Posterior cingulate gyrus (tissue), 11 donors: ENCODE measurements at places on chromosomes 2 and 18.

DNA sequence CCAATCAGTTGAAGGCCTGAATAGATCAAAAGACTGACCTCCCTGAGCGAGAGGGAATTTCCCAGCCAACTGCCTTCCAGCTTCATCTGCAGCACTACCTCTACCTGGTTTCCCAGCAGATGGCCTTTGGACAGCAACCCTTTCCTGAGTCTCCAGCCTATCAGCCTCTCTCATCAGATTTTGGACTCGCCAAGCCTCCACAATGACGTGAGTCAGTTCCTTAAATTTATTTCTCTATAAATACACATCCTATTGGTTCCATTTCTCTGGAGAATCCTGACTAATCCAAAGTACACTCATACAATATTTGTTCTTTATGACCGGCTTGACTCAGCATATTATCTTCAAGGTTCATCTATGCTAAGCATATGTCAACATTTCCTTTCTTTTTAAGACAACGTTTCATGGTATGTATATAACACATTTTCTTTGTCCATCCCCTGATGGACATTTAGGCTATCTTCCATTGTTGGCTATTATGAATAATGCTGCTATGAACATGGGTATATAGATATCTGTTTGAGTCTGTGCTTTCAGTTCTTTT, 294.6 kb downstream of the LRATD1 start:
- no peak for DNase-seq

DNA sequence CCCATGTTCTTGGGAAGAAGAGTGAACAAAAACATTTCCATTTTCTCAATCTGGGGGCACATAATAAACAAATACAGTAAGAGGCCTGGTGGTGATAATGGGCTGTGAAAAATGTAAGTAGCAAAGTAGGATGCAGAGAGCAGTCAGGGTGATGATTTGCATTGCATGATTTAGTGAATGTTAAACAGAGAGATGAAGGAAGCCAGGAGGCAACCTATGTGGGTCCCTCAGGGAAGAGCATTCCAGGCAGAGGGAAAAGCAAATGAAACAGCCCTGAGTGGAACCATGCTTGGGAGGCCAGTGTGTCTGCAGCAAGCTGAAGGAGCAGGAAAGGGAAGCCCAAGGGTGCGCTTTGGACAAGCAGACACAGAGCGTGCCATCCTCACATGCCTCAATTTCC, 5.4 kb downstream of the VIT start:
- DNase-seq = no peak

DNA sequence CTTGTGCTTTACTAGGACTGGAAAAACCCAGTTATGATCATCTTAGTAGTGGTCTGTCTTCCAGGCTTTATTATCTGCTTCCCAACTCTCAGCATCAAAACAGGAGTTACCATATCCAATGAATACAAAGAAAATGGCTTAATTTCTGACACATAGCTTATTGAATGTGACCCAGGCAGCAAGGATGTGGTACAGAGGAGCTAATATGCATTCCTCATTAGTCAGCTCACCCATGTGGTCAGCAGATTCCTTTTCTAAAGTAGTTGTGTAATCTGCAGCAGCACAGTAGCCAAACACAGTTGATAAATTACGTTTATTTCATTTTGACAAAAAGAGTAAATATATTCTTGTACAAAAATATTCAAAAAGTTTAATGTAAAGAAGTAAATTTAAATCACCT, 43.6 kb downstream of the TSPYL6 start:
- no peak for DNase-seq

DNA sequence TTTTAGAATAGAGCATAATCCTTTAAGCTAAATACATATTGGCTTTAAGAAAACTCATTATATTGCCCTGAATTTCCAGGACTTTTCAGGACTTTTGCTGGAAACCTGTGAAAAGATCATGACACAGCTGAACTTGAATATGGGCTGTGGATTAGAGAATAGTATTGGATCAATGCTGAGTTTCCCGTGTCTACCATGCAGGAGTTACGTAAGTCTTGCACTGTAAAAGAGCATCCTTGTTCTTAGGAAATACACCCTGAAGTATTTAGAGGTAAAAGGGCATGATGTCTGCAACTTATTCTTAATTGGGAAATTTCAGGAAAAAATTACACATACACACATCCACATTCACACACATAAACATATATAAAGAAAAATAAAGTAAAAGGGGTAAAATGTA, 82.1 kb downstream of the ZFP36L2 start:
- DNase-seq = no peak

DNA sequence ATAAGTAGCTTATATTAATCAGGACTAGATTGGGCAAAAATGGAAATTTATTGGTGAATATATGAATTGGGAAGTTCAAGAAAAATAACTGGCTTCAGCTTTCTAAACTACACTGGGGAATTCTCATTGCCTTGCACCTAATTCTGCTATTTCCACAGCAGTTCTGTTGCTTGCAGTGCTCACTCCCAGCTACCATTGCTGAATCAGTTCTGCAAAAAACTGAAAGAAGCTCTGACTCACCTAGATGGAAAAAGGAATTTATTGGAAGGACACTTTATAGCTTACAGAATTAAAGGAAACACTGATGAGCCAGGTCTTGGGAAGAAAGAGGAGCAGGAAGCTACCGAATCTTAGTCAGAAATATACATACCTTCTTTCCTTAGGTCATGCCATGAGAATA, 60.3 kb upstream of the ACVR1 start:
- no peak for DNase-seq

- no peak for DNase-seq
Observed at GRCh38 chr2:27023740-27024139, 9.0 kb upstream of the TMEM214 start.

DNA sequence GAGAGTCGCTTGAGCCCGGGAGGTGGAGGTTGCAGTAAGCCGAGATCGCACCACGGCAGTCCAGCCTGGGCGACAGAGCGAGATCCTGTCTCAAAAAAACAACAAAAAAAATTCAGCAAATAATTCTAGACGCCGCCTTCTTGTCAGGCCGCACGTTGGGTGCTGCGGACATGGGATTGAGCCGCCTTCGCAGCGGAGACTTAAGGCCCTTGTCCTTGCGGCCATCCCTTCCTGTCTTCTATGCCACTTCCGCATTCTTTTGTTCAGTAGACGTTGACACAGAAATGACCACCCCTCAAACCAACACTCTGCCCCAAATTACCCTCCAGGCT, 15.8 kb downstream of the PTPN18 start:
- DNase-seq = no peak

DNA sequence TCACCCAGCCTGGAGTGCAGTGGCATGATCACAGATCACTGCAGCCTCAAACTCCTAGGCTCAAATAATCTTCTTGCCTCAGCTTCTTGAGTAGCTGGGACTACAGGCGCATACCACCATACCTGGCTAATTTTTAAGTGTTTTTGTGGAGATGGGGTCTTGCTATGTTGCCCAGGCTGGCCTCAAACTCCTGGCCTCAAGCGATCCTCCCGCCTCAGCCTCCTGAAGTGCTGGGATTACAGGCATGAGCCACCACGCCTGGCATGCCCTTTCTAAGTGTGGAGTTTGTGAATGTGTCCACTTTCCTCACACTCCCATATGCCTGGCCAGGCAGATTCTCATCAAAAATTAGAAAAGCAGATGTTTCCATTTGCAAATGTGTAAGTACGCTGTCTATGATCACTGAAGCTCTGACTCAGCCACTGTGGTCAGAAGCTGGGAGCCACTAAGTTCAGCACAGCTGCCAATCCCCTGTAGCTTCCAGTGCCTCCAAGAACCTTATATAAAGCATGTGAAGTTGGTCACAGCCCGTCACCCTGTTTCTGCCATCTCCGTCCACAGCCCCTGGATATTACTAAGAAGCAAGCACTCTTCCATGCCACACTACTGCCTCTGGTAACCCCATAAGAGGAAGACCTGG, 155.4 kb downstream of the FAM210A start:
- no peak for DNase-seq

- no peak for DNase-seq
Observed at GRCh38 chr2:20796374-20796791, 26.5 kb downstream of the LDAH start.

DNA sequence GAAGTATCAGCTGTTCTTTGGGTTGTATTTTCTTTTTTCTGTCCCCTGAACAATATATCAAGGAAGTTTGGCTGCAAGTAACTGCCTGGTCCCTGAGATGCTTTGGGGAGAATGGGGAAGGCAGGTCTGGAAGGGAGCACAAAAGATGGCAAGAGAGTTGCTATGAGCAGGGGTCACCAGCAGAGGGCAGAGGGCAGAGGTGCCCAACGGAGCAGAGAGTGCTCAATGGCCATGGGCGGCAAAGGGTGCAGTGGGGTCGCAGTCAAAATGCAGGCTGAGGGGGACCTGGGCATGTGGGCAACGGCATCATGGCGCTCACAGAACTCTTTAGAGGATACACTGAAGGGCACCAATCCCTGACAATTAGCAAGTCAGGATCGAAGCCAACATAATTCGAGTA, 107.7 kb upstream of the ATP8B1 start:
- DNase-seq = no peak

DNA sequence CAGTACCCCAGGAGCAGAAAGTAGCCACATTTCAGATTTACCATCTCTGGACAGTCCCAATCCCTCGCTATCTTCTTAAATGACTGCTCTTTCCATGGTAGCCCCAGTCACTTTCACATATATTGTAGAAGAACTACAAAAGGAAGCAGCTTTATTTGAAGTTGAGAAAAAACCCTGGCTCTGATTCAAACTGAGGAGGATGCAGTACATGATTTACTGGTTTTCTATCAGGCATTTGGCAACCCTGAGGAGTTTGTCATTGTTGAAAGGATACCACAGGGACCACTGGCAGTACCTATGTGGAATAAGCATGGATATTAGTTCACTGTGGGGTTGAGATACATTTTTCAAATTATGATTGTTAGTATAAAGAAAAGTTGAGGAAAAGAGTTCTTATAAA, 640.9 kb upstream of the SETBP1 start:
- DNase-seq = no peak
